NCI-H2107 (cell line): ENCODE measurements at places on chromosomes 6 and 20.
A peak's percentile ranks its signal among the peaks of the same experiment; 100 is the strongest.

DNA sequence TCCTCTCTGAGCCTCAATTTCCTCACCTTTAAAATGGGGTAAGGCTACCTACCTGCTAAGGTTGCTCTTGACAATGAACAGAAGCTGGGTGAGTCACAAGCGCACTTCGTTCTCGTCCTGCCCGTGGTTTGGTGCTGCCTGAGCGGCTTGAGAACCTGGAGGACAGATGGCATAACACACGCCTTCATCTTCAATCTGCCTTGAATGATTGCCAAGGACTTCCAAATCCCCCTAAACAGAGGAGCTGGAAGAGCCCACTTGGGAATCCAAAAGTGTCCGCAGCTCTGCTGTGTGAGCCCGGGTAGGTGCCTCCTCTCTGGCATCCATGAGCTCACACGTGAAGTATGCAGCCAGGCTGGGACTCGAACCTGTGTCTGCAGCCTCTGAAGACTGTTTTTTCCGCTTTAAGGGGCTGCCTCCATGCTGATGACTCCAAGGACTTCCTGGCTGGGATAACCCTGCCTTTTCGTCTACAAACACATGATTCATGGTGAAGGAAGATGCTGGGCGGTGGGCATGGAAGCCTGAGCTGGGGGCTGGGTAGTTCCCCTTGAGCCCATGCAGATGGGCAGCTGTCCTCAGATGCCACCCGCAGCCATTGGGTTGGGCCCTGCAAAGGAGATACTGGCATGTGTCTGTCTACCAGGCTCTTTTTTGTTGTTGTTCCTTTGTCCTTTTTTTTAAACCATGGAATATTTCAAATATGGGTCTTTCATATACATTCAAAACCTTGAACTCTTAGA is 25.3 kb upstream of the CSNK2A1 start:
- DNase-seq: no peak

GRCh38 chr6:34272013-34272926 is 23.5 kb upstream of the SMIM29 start:
- no peak for DNase-seq

GRCh38 chr6:137919837-137920730 is 53.0 kb downstream of the TNFAIP3 start:
- no peak for DNase-seq

DNA sequence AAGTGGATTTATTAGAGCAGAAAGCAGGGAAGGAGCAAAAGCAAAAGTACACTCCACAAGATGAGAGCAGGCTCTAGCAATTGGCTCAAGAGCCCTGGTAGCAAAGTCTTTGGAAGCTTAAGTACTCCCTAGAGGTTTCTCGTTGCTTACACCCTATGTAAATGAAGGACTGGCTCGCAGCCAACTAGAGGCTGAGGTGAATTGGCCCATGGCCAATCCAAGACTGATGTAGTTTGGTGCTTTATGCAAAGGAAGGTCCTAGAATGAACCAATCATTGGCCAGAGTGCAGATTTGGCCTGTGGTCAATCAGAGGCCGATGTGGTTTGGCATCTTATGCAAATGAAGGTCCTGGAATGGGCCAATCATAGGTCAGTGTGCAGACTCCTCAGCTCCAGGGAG is 191.3 kb upstream of the ARID1B start:
- DNase-seq: peak; percentile 78

- no peak for DNase-seq
These were observed 56.0 kb downstream of the TENT5A start for GRCh38 chr6:81696524-81696923.

- DNase-seq: no peak
These were observed 1.3 kb upstream of the CST9L start for GRCh38 chr20:23569570-23569969.

DNA sequence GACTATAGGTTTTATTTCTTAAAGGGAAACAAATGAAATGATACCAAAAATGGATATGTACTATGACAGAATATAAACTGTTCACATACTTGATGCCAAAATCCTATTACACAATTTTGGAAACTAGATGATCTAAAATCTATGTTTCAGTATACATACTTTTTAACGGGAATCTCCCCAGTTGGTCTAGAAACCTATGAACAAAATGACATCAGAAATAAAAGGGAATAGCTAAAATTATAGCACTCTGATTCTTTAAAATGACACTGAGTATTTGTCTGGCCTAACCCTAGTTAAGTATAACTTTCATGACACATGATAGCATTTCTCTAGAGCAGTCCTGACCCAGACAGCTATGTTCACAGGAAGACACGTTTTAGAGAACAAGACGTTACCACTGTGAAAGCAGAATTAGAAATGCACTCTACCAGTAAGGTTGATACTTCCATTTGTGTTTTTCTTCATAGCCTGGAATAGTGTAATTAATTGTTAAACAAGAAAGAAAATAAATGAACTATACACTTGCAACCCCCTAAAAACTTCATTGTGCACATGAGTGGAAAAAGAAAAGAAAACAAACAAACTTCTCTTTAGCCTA is 3.3 kb downstream of the OSER1 start:
- no peak for DNase-seq

DNA sequence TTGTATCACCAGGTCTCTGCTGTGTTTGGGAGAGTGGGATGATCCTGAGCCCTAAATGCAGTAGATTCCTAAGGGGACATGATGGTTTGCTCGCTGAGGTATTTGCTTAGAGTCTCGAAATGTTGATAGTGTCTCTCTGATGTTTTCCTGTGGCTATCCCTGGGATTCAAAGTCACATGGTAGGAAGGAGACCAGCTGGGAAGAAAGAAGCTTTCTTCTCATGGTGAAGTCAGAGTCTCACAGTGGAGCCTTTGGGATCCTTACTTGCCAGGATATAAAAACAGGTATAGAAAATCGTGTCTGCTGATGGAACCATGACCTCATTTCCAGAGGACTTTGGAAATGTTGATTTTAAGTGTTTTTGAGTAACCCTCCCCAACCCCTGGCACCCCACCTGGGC is 259.3 kb upstream of the SUPT3H start:
- DNase-seq: no peak

- peak; percentile 88 for DNase-seq
These were observed 83.8 kb downstream of the FNDC1 start for GRCh38 chr6:159252955-159253508.

DNA sequence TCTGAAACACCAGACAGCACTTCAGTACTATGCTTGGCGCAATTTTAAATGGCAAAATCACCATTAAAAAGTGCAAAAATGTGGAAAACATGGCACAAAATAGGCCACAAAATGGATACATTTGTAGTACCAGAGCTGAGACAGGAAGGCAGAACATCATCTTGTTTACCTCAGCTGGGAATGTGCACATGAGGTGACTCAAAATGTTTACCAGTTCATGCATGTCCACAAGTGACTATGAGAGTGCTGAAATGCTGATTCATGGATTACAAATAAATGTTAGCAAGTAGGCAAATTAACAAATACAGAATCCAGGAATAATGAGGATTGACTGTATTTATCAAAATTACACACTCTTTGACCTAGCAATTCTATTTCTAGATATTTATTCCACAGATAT is 201.6 kb downstream of the ISM1 start:
- DNase-seq: no peak

- DNase-seq: no peak
These were observed 3.7 kb downstream of the CSNK2A1 start for GRCh38 chr20:539848-540247.

DNA sequence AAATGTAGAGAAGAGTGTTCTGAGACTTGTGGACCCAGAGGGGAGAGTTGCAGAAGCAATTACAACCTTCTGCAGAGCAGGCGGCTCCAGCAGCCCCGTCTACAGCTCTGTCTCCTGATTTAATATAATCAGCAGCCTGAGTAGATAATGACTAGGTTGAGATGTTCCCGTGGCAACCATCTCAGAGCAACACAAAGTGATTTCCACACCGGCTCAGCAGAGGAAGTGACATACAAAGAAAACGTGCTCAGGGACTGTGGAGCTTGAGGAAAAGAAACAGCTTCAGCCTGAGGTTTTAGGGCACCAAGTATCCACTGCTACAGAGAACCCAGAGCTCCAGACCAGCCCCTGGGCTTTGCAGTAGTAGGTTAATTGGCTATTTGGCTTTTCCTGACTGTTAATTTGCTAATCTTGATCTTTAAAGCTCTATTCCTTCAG is 136.4 kb downstream of the MTFR2 start:
- peak; percentile 66 for DNase-seq

DNA sequence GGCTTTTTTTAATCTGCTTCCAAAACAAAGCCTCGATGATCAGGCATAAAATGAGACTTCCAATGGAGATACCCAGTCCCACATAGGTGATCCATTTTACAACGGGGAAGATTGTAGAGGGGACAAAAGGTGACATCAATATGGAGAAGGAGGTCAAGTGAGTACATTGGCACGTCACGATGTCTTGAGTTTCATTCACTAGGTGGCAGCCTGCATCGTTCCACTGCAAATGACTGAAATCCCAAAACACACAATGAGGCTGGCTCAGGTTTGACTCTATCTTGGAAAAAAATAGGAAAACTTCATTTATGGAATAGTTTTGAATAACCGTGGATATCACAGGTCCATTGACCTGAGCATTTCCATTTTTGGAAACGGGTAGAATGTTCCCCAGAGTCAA is 32.5 kb downstream of the ADGRF1 start:
- DNase-seq: no peak

GRCh38 chr20:34190679-34191090 is 50.5 kb upstream of the ASIP start:
- DNase-seq: peak; percentile 15

DNA sequence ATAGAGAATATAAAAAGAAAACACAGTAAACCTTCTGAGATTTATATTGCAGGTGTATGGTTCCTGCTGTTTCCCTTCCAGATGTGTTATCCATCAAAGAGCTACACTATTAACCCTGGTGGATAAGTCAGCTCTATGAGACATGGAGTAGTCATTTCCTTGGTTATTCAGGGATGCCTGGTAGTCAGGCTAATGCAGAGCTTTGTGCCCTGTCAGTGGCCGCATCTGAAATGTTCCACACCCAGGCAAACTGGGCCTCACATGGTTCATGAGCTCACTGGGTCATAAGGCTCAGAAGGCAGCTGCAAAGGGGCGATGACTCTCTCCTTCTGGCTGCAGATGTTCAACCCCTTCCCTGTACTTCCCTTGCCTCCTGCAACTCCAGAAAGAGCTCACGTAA is 473.6 kb downstream of the EPHA7 start:
- DNase-seq: no peak

GRCh38 chr6:17984812-17985670 is 2.4 kb downstream of the KIF13A start:
- DNase-seq: no peak

DNA sequence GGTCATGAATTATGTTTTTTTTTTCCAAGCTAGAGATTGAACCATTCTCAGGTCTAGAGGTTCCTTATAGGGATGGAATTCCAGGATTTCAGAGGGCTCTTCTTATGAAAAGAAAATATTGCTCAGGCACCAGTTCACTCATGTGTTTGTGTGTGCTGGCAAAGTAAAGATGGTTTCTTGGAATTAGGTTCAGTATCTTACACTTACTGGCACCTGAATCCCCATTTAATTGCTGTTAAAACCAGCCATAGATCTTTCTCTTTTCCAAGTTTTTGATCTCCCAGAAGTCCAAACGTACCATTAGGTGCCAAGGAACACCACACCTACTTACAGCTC is 508.4 kb downstream of the CDH26 start:
- no peak for DNase-seq

DNA sequence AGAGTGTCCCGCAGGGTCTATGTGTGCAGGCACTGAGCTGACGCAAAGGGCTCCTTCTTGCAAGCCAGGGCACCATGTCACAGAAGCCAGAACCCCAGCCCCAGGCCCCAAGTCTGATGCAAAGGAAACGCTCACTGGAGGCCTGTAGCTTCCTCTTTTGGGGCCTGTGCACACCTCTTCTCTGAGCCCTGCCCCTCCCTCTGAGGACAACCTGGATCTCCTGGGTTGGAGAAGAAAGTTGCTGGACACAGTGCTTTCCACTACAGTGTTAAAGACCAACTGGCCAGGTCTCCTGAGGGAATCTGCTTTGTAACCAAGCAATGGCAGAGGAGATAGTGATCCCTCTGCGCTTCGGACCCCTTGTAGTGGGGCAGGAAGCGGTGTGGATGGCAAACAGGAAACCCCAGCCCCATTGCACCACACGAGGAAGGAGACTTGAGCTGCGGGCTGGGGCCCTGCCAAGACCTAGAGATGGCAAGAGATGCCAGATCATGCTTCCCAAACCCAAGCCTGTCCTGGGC is 90.0 kb downstream of the PRND start:
- no peak for DNase-seq

GRCh38 chr20:33850159-33850558 is 39.0 kb downstream of the CHMP4B start:
- DNase-seq: no peak

GRCh38 chr6:88072462-88072861 is 24.8 kb downstream of the SPACA1 start:
- DNase-seq: no peak

- DNase-seq: no peak
These were observed 43.8 kb upstream of the SEC63 start for GRCh38 chr6:108001696-108002231.

- DNase-seq: no peak
These were observed 93.2 kb downstream of the PRSS35 start for GRCh38 chr6:83605517-83605916.

DNA sequence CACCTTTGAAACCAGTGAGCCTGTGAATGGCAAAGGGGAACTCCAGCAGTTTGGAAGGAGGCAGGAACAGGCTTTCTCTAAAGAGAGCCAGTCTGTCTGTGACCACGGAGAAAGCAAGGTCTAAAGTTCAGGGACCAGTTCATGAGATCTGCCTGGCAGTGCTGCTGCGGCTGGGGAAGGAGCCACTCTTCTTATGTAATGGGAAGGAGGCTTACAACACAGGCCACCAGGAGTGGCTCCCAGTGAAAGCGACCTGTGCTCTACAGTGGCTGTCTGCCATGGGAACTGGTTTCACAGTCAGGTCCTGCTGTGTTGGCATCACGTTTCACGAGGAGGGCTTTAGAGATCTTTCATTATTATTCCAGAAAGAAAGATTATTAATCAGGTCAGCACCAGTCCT is 291.9 kb upstream of the PRDM1 start:
- DNase-seq: peak; percentile 35

DNA sequence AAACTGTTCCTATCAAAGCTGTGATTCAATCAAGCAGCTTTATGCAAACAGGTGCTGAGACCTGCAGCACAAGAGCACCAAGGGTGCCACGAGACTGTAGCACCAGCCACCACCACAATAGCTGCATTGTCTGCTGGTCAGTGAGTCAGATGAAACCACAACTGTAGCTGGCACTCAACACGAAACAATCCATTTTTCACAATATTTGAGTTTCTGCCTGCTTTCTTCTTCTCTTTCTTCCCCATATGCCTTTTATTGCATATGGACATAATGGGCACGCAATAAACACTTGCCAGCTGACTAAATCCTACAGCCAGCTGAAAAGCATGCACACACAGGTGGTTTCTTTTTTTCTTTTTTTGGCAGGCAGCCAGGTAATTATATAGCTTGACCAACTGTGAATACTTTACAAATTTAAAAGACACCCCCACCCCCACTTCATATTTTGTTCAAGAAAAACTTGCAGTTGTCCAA is 16.6 kb downstream of the SLC2A12 start:
- DNase-seq: peak; percentile 73

GRCh38 chr6:128311944-128312570 is 208.3 kb downstream of the PTPRK start:
- no peak for DNase-seq
